HFFc6 (cell line): ENCODE measurements at places on chromosomes 16 and 17. TPM values are rescaled to one million over a fixed set of nuclear protein-coding genes. Genes with fewer than 3 reads are reported as not detected.

Gene BAHCC1
- 7.0 and 9.7 TPM in 2 replicates for total RNA-seq

Gene ZP2
- not detected in 2 replicates for total RNA-seq

Gene SLC22A31
- total RNA-seq, result not detected in 3 replicates

Gene CDIPT
- 87.9 to 116 TPM (median 116 TPM) in 3 replicates for total RNA-seq

Gene FZD2
- total RNA-seq, result 86.3 to 98.0 TPM (median 97.5 TPM) in 3 replicates

Gene C16orf54
- not detected in 3 replicates for total RNA-seq

Gene SLC16A11
- total RNA-seq, result not detected in 3 replicates

Gene PDILT
- total RNA-seq, result not detected in 3 replicates

DNA sequence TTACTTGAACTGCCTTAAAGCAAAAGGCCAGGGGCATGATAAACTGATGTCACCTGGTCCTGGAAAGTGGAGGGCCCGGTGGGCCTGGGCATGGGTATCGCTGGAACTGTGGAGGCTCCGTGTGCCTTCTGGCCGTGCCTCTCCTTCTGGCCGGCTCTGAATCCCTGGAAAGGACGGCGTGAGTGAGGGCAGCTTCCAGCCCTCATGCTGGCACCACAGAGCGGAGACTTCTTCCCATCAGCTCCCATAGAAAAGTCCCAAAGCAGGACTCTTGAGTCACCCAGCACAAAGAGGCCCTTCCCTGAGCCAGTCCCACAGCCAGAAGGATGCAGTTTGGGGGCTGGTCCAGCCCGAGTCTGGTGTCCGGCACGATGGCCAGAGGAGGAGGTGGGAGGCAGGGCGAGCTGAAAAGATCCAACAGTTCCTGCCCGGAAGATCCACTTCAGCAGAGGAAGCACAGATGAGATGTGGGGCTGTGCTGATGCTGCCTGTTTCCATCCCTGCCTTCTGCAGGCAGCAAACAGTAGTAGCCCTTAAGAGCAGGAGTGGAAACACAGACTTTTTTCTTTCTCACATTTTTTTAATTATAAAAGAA lies 7.8 kb downstream of the GAA start:
- no peaks in the 10 kb centered on the region for H3K4me1 ChIP-seq
- no peaks in the 10 kb centered on the region for H3K36me3 ChIP-seq
- no peak for DNase-seq
- no peak overlapping the region for H3K27ac ChIP-seq
- H3K27me3 ChIP-seq, result no peaks in the 10 kb centered on the region; the same call in none of the 2 replicates

DNA sequence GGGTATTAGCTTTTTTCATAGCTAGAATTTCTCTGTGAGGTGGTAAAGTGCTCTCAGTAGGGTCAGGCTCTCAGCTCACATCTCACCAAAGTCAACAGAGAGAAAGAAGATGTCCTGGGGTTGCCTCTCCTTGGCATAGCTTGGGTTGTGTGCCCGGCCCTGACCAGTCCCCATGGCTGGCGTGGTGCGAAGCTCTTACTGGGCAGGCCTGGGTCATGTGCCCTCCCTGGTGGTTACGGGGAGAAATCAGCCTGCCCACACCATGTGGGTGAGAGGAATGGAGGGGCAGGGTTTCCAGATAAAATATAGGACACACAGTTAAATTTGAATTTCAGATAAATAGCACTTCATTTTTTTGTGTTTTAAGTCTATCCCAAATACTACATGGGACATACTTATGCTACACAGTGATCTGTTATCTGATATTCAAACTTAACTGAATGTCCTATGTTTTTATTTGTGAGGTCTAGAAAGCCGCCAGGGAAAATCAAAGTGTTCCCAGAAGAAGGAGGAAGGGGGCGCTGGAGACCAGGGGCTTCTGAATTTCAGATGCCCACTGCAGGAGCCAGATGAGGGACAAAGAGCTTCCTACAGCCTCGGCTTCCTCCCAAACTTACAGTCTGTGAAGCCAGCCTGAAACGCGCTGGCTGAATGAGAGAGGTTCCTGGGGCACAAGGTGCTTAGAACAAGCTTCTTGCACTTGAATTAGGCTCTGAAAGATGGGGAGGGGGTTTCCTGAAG lies 45.4 kb downstream of the NKD1 start:
- no peaks in the 10 kb centered on the region for H3K4me1 ChIP-seq
- H3K27ac ChIP-seq, result no peak overlapping the region
- peaks cover 34% of the 10 kb centered on the region for H3K27me3 ChIP-seq
- DNase-seq, result no peak

DNA sequence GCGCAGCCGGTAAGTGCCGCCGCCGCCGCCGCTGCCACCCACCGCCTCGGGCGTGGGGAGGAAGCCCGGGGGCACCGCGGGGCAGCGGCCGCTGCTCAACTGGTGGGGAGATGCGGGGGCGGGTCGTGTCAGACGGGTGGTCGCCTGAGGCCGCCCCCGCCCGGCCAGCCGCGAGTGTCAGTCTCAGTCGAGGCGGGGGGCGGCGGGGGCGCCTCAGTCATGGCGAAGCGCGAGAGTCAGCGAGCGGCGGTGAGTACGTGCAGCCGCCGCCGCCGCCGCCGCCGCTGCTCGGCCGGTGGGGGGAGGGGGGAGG lies 76.2 kb downstream of the CHD9 start:
- peak overlapping the region; percentile 41; the same call in 1 of the 2 replicates for H3K4me3 ChIP-seq
- H3K4me1 ChIP-seq, result peaks cover 54% of the 10 kb centered on the region
- H3K27me3 ChIP-seq, result no peaks in the 10 kb centered on the region
- H3K27ac ChIP-seq, result no peak overlapping the region
- H3K36me3 ChIP-seq, result no peaks in the 10 kb centered on the region

GRCh38 chr17:82602487-82602886 lies 45.8 kb downstream of the WDR45B start:
- H3K36me3 ChIP-seq, result peaks cover 45% of the 10 kb centered on the region
- peaks cover 2% of the 10 kb centered on the region for H3K27me3 ChIP-seq
- no peak overlapping the region for H3K4me3 ChIP-seq
- H3K4me1 ChIP-seq, result no peaks in the 10 kb centered on the region; the same call in 1 of the 2 replicates

- no peaks in the 10 kb centered on the region for H3K4me1 ChIP-seq
- DNase-seq, result no peak
- no peak overlapping the region for H3K27ac ChIP-seq
- H3K27me3 ChIP-seq, result no peaks in the 10 kb centered on the region
These were observed 383.8 kb upstream of the PSMD7 start for GRCh38 chr16:73912850-73913249.

GRCh38 chr17:58189436-58190146 lies 2.9 kb upstream of the EPX start:
- peaks cover 36% of the 10 kb centered on the region for H3K27me3 ChIP-seq
- DNase-seq, result peak; percentile 85
- no peak overlapping the region for H3K27ac ChIP-seq
- no peaks in the 10 kb centered on the region for H3K36me3 ChIP-seq

- peaks cover 8% of the 10 kb centered on the region; the same call in 1 of the 2 replicates for H3K36me3 ChIP-seq
- no peak for DNase-seq
- peak overlapping the region; percentile 96 for H3K27ac ChIP-seq
- H3K4me3 ChIP-seq, result no peak overlapping the region
These were observed 213.1 kb downstream of the SEC14L1 start for GRCh38 chr17:77353684-77354419.

DNA sequence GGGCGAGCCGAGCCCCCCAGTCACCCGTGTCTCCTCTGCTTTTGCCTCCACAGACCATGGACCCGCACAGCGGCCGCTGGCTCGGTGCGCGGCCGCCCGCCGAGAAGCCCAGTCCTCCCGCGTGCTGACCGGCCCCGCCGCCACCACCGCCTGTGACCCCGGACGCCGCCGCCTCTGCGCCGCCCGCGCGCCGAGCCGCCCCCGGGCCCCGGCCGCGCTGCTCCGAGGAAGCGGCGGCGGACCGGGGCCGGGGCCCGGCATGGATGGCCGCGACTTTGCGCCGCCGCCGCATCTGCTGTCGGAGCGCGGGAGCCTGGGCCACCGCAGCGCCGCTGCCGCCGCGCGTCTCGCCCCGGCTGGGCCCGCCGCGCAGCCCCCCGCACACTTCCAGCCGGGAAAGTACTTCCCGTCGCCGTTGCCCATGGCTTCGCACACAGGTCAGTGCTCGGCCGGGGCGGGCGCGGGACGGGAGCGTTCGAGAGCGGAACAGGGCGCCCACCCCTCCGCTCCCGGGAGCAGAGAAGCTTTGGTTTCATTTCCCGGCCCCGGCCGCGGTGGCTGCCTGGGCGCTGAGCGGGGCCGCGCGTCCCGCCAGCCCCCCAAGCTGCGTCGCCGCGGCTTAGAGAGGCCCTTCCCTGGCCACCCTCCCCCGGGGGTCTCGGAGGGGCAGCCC lies 4.4 kb downstream of the BAHCC1 start:
- peaks cover 31% of the 10 kb centered on the region for H3K4me1 ChIP-seq
- H3K27ac ChIP-seq, result peak overlapping the region; percentile 98
- DNase-seq, result no peak
- H3K36me3 ChIP-seq, result peaks cover 3% of the 10 kb centered on the region; the same call in 1 of the 2 replicates

DNA sequence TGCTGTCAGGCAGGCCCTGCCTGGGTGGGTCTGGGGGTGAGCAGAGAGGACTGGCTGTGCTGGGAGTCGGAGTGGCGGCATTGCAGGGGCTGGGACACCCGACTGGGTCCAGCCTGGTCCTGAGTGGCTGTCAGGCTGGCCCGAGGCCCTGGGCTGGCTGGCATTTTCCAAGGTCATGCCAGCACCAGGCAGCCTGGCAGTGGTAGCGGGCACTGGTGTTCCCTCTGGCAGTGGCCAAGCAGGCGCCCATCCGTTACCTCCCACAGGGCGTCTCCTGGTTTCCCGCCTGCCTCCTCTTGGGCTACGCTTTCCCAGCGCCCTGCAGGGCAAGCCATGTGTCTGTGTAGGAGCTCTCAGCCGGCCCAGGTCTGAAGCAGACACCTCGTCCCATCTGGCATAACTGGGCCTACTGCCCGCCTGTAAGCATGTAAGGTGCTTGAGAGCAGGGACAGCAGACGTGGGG lies 5.7 kb upstream of the PKMYT1 start:
- no peak overlapping the region for H3K27ac ChIP-seq
- H3K4me1 ChIP-seq, result peaks cover 21% of the 10 kb centered on the region
- H3K4me3 ChIP-seq, result no peak overlapping the region
- peaks cover 19% of the 10 kb centered on the region for H3K27me3 ChIP-seq
- H3K36me3 ChIP-seq, result no peaks in the 10 kb centered on the region

DNA sequence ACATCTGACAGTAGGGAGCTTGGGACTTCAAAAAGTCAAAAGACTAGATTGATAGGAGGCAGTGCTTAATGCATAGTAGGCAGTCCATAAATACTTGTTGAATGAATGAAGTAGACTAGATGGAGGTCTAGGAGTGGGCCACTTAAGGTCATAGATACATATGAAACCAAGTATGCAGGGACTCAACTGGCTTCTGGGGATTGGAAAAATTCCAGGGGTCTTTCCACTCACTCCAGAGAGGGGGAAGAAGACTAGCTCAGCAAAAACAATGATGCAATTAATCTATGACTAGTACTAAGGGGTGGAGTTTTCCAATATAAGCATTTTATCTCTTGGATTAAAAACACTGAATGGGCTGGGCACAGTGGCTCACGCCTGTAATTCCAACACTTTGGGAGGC lies 298.3 kb upstream of the XYLT1 start:
- peaks cover 3% of the 10 kb centered on the region; the same call in 1 of the 2 replicates for H3K27me3 ChIP-seq
- H3K27ac ChIP-seq, result no peak overlapping the region
- DNase-seq, result no peak
- H3K4me1 ChIP-seq, result peaks cover 19% of the 10 kb centered on the region
- H3K36me3 ChIP-seq, result no peaks in the 10 kb centered on the region
- H3K4me3 ChIP-seq, result no peak overlapping the region

DNA sequence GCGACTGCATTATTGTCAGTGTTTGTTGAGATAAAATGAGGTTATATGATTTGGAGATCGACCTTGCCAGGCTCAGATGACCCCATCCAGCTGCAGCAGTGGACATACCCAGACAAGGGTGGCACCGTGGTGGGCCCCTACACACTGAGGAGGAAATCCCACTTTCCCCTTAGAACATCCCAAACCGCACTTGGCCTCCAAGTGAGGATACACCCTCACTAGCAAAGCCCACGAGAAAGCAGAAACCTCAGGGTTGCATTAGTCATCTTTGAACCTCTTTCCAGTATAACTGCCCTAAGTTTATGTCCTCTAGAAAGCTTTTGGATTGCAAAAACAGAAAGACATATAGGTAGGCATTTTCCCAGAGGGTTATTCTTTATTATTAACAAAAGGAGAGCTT lies 101.5 kb downstream of the CLEC16A start:
- peaks cover 23% of the 10 kb centered on the region for H3K36me3 ChIP-seq
- H3K27ac ChIP-seq, result peak overlapping the region; percentile 87
- peaks cover 44% of the 10 kb centered on the region for H3K4me1 ChIP-seq
- H3K27me3 ChIP-seq, result no peaks in the 10 kb centered on the region; the same call in 1 of the 2 replicates

- H3K27ac ChIP-seq, result no peak overlapping the region
- H3K36me3 ChIP-seq, result no peaks in the 10 kb centered on the region
- no peak overlapping the region for H3K4me3 ChIP-seq
- no peak for DNase-seq
- H3K4me1 ChIP-seq, result peaks cover 26% of the 10 kb centered on the region
These were observed 474.4 kb downstream of the SLC39A11 start for GRCh38 chr17:72618001-72618509.

DNA sequence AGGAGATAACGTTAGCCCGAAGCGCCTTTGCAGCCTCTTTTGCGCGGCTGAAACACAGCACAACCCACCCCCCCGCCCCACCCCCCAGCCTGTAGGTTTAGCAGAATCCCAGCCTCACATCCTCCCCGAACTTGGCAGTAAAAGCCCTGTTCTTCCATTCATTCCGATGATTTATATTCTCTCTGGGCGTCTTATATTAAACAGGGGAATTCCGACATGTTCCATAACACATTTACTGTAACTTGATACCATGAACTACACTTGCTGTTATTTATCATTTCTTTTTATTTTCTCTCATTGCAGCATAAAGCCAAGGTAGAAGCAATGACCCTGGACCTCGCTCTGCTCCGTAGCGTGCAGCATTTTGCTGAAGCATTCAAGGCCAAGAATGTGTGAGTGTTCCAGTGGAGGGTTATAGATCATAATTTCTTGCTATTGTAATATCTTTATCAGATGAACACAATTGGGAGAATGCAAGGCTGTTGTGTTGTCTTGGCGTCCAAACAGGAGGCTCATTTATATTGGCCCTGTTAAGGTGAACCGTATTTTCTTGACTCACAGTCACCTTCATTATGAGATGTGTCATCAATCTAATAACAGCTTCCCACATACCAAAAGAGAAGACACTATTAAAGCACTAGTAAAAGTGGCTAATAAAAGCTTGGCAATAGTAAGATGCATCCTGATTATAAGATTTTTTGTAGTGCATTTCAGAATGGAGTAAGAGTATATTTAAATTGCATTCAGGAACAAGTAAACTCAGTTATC lies 287.3 kb downstream of the WWOX start:
- no peak overlapping the region for H3K27ac ChIP-seq
- H3K36me3 ChIP-seq, result no peaks in the 10 kb centered on the region
- no peaks in the 10 kb centered on the region; the same call in 1 of the 2 replicates for H3K27me3 ChIP-seq
- no peak overlapping the region for H3K4me3 ChIP-seq
- no peak for DNase-seq

GRCh38 chr16:529012-529575 lies 1.6 kb downstream of the CAPN15 start:
- peak overlapping the region; percentile 96 for H3K4me3 ChIP-seq
- no peak for DNase-seq
- H3K27ac ChIP-seq, result peak overlapping the region; percentile 98
- H3K4me1 ChIP-seq, result peaks cover 39% of the 10 kb centered on the region
- peaks cover 14% of the 10 kb centered on the region for H3K27me3 ChIP-seq

DNA sequence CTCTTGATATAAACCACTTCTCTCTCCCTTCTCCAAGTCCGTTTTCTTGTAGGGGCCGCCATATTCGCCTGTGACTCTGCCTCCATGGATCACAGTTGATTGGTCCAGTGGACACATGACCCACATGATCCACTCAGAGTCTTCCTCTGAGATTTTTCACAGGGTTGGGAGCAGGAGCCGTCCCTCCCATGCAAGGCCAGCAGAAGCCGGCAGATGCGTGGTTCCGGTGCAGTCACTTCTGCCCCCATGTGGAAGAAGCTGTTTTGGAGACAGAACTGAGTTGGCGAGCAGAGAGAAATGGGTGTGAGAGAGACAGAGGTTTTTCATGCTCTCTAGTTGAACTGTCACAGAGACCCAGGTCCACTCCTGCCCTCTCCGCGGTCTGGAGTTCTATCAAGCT lies 83.3 kb downstream of the C16orf95 start:
- H3K36me3 ChIP-seq, result peaks cover 5% of the 10 kb centered on the region
- no peak overlapping the region for H3K4me3 ChIP-seq
- DNase-seq, result peak; percentile 30
- peaks cover 4% of the 10 kb centered on the region for H3K27me3 ChIP-seq
- H3K27ac ChIP-seq, result no peak overlapping the region
- H3K4me1 ChIP-seq, result no peaks in the 10 kb centered on the region
